NCI-H2107 (cell line): ENCODE measurements at places on chromosomes 13 and 19.

DNA sequence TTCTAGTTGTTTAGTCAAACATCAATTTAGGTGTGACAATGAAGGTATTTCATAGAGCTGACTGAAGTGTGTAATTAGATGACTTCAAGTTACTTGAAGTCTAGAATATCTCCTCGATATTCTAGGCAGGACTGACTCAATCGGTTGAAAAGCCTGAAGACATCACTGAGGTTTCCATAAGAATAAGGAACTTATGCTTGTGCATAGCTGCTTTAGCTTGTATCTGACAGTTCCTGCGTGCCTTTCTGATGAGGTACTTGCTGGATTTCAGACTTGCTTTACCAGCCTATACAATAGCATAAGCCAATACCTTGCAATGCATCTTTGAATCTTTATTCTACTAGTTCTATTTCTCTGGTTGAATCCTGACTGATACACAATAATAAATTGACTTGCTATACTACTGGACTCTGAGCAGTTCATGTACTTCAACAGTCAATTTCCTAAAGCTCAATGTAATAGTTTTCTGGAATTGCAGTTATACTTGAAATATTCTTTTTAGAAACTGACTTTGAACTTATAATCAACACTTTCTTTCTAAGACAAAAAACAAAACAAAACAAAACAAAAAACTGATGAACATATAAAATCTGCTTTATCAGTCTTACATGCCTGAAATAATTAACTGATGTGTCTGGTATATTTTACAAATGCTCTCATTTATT, 1534.8 kb downstream of the SLITRK5 start:
- DNase-seq = no peak

DNA sequence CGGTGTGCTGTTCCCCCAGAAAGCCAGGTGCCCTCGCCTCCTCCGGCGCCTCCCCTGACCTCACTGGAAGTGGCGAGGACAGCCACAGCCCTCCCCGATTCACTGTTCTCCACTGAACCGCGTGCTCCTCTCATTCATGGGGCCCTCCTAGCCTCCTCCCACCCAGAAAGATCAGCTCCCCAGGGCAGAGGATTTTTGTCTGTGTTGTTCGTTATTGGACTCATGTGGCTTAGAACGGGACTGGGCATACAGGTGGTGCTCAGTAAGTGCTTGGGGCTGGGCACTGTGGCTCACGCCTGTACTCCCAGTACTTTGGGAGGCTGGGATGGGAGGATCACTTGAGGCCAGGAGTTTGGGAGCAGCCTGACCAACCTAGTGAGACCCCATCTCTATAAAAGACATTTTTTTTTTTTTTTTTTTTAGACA, 3.8 kb downstream of the PRTN3 start:
- no peak for DNase-seq

DNA sequence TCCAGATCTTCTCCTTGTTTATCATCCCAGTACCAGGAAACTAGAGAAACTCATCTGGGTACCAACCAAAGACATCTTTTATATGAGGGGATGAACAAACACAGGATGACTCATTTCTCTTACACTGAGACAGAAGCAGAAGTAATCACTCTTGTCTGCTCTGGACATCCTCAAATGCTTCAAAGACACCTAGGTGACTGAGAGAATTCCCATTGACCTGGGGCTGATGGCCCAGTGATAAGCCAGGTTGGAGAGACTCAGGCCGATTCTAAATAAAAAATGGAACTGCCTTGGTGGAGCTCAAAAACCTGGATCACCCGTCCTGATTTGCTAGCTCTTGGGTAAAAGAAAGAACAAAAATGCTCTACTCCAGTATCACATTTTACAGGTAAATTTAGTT, 182.2 kb downstream of the ZNF486 start:
- DNase-seq = no peak

DNA sequence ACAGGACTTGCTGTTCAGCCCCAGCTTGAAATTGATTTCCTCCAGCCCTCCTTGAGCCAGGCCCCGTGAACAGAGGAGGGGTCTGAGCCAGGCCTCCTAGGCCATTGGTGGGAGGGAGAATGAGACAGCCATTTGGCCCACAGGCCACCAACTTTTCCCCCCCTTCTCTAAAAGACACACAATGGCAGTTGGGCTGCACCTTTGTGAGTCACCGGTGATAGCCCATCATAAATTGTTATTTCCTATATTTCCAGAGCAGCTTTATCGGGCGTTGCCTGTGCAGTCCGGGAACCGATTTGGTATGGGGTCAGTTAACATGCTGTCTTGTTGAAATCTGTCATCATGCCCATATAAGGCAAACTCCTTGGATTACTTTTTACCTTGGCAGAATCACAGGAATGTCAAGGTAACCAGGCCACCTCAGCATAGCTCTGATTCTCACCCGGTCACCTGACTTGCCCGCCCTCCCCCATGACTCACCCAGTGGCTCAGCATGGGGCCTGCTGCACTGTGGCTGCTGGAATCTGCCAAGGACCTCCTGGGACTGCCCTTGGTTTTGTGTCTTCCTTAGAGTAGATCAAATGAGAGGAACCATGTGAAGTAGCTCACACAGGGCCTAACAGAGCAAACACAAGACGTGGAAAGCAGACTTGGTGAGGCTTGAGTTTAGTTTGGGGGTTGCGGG, 36.1 kb downstream of the ACTN4 start:
- no peak for DNase-seq

DNA sequence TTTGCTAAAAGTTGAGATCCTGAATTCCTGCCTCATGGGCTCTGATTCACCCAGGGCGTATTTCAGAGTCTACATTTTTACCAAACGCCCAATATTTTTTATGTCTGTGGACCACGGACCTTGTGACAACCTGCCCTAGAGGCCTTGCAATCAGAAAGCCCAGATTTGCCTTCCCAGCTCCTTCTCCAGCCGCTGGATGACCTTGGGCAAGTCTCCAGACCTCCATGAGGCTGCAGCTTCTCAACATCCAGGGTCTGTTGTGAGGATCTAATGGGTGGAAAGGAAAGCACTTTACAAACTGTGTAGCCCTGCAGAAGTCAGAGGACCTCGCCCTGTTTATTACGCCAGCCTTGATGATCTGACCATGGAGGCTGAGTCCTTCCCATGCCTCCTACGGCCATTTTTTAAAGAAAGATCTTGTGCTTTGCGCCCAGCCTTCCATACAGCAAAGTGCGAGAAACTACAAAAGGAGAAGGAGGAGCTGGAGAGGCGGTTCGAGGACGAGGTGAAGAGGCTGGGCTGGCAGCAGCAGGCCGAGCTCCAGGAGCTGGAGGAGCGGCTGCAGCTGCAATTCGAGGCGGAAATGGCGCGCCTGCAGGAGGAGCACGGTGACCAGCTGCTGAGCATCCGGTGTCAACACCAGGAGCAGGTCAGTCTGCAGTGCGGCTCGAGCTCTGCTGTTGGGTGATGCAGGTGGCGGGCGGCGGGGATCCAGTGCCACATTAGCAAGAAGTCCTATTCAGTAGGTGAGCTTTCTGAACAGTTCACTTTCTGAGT, 115.6 kb downstream of the SLC7A1 start:
- DNase-seq = no peak

- no peak for DNase-seq
Measured at GRCh38 chr19:1883784-1884183, 1.5 kb downstream of the ABHD17A start.

- no peak for DNase-seq
Measured at GRCh38 chr19:51809787-51810186, 14.8 kb downstream of the FPR3 start.
